ENCODE measurements at places on chromosomes 12 and 14.

- DNase-seq, result no peak
Observed at GRCh38 chr12:4270016-4270830, 3.3 kb upstream of the CCND2 start.

GRCh38 chr14:86779416-86779815, 1213.6 kb downstream of the GALC start:
- no peak for DNase-seq

- DNase-seq, result no peak
Observed at GRCh38 chr12:119842380-119842779, 34.7 kb downstream of the CIT start.

DNA sequence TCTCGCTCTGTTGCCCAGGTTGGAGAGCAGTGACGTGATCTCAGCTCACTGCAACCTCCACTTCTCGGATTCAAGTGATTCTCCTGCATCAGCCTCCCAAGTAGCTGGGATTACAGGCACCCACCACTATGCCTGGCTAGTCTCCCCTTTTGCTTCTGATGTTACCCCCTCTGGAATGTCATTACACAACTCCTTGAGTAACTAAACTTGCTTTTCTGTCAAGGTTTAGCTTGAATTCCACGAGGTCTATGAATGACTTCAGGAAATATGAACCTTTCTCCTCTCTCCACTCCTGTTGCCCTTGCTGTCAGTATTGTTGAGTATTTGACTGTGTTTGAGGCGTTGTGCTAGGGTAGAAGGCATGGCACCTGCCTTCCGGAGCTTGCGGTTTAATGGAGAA, 16.8 kb upstream of the RTRAF start:
- DNase-seq, result no peak

- DNase-seq, result no peak
Observed at GRCh38 chr14:103524002-103524935, 1.6 kb upstream of the CKB start.

DNA sequence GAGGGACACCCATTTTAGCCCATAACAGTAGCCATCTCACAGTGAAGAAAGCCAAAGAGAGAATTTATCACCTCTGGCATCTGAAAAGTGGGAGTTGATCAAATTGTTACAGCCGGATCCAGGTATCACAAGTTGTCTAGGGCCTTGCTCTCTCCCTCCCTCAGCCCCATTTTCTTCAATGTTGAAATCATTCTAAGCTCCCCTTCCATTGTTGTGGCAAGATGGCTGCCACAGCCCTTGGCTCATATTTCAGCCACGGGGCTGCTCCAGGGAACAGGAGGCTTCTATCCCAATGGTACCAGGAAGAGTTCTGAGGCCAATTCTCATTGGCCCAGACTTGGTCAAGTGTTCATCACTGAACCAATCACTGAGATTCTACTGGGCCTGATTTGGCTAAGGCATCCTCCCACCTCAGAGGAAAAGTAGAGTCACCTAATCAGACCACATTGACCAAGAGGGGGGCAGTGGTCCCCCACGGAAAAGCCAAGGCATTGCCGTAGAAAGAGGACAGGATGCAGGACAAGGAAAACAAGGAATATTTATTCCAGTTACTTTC, 106.2 kb downstream of the GPATCH2L start:
- DNase-seq, result no peak

DNA sequence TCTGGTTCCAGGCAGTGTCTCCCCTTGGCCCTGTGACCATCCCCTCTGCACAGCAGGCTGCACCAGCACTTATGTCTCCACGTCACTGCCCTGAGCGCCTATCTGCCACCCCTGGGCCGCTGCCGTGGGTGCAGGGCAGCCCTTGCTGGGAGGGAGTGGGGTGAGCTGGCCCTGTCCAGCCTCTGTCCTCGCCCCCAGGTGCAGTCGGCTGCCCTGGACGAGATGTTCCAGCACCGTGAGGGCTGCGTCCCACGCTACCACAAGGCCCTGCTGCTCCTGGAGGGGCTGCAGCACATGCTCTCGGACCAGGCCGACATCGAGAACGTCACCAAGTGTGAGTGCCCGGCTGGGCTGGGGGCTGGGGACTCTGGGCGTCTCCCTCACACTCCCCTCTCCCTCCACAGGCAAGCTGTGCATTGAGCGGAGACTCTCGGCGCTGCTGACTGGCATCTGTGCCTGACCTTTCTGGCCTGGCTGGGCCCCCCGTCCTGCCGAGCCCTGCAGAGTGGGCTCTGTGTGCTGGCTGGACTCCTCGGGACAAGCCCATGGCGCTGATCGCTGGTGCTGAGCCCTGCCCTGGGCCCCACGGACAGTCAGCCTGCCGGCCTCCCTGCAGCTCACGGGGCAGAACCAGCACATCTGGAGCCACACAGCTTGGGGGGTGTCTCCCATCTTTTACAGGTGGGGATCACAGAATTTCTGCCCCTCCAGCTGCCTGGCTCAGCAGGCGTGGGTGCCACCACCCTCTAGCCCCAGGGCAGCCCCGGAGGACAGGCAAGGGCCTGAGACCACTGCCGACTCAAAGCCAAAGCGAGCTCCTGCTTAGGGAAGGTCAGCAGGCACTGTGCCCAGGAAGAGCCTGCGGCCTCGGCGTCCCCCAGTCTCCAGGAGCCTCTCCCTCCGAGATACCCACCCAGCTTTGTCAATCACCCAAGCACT, 7.9 kb upstream of the PUS1 start:
- no peak for DNase-seq

DNA sequence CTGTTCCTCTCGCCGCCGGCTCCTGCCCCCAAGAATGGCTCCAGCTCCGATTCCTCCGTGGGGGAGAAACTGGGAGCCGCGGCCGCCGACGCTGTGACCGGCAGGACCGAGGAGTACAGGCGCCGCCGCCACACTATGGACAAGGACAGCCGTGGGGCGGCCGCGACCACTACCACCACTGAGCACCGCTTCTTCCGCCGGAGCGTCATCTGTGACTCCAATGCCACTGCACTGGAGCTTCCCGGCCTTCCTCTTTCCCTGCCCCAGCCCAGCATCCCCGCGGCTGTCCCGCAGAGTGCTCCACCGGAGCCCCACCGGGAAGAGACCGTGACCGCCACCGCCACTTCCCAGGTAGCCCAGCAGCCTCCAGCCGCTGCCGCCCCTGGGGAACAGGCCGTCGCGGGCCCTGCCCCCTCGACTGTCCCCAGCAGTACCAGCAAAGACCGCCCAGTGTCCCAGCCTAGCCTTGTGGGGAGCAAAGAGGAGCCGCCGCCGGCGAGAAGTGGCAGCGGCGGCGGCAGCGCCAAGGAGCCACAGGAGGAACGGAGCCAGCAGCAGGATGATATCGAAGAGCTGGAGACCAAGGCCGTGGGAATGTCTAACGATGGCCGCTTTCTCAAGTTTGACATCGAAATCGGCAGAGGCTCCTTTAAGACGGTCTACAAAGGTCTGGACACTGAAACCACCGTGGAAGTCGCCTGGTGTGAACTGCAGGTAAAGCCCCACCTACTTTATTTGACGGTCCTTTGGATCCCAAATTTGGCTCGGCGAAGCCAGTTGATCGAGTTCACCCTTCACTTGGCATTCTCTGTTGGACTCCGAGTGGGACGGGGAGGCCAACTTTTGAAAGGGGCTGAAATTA, 1.5 kb downstream of the WNK1 start:
- DNase-seq, result peak; percentile 23

GRCh38 chr12:25552681-25553080, 402 bp downstream of the LMNTD1 start:
- DNase-seq, result no peak

DNA sequence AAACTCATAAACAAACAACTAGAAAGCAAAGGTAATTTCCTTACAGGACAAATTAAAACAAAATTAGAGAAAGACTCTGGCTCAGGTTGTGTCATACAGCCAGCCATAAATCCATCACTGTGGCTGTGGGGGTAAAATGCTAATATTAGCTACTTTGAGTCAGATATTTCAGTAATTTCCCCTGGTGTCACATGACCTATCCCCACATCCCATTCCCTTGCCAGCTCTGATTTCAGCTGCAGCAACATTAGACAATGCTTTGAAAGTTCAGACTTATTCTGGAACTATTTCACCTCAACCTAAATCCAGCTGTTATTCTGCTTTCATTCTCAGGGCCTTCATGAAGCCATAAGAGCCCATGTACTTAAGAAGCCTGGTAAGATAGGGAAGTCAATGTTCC, 55.3 kb downstream of the RPL10L start:
- no peak for DNase-seq

GRCh38 chr12:28631831-28632230, 441.6 kb downstream of the CCDC91 start:
- no peak for DNase-seq

DNA sequence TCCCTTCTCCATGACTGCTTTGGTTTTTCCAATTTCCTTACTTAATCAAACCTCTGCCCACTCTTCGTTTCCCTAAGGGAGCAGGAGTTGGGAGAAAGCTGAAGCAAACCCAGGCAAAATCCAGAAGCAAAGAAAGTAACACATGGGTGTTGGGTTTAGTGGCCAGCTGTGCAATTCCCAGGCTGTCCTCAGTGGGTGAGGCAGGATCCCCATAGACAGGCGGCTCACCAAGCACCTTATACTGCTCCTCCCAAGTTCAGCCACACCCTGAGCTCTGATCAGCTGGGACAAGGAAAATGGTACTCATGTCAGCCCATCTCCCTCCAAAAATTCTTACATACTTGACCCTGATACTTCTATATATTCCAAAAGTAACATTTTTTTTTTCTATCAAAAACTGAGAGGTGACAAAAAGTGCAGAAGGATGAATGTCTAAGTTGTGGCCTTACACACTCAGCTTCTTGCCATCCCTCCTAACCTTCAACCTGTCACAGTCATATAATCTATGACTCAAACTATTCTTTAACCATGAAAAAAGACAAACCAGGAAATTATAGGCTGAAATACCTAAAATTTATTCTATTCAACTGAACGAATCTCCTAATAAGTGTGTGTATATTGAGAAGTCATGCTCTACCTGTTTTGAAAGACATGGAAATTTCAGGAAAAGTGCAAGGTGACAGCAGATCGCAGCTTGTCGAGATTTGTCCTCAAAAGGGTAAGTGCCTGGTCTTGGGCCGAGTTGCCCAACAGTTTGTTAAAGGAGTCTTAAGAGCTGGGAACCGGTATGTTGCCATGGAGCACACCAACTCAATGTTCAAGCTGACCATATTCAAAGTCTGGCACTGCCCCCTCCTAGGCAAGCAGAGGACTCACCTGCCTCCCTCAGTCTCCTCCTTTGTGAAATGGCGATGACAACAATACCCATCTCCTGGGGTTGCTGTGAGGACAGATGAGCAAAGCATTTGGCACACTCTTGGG, 17.6 kb upstream of the ZFP36L1 start:
- no peak for DNase-seq

GRCh38 chr14:55340482-55340881, 69.3 kb downstream of the FBXO34 start:
- DNase-seq, result no peak

- DNase-seq, result no peak
Observed at GRCh38 chr12:97597031-97597751, 134.6 kb downstream of the RMST start.
